ENCODE measurements at places on chromosomes 4 and X. TPM values are rescaled to one million over a fixed set of nuclear protein-coding genes. Genes with fewer than 3 reads are reported as not detected.

The PAGE1 gene
- polyA plus RNA-seq = 0.50 TPM

The HPF1 gene
- polyA plus RNA-seq = 23.0 TPM

- H3K27me3 ChIP-seq = no peaks in the 10 kb centered on the region
- H3K4me1 ChIP-seq = no peaks in the 10 kb centered on the region
- no peak for DNase-seq
- no peaks in the 10 kb centered on the region for H3K36me3 ChIP-seq
- H3K27ac ChIP-seq = no peak overlapping the region
These were observed 121.6 kb upstream of the STK26 start for GRCh38 chrX:131901546-131901945.

- no peaks in the 10 kb centered on the region for H3K27me3 ChIP-seq
- no peak overlapping the region for H3K27ac ChIP-seq
- no peaks in the 10 kb centered on the region for H3K36me3 ChIP-seq
- H3K4me1 ChIP-seq = no peaks in the 10 kb centered on the region
- DNase-seq = no peak
- no peak overlapping the region for H3K4me3 ChIP-seq
These were observed 139.6 kb downstream of the AMMECR1 start for GRCh38 chrX:110178179-110178865.

- H3K27me3 ChIP-seq = no peaks in the 10 kb centered on the region
- H3K27ac ChIP-seq = no peak overlapping the region
- no peak overlapping the region for H3K4me3 ChIP-seq
- DNase-seq = no peak
These were observed 96.0 kb downstream of the ADGRL3 start for GRCh38 chr4:61296144-61296543.

DNA sequence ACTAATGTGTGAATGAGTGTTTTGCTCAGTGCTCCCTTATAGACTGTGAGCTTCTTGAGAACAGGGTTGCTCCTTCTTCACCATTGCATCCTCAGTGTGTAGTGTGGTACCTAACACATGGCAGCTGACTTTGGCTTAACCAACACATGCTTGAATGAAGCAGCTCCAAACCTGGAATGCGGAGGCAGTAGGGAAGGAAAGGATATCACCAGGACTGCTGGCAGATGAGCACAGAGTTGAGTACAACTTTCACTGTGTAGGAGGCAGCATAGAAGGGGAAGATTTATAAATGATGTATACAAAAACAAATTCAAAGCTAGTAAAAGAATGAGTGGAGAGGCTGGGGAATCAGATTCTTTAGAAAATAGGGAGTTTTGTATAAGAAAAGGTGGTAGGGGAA, 174.3 kb downstream of the SLIT2 start:
- no peak overlapping the region for H3K27ac ChIP-seq
- H3K4me1 ChIP-seq = no peaks in the 10 kb centered on the region
- H3K4me3 ChIP-seq = no peak overlapping the region
- H3K27me3 ChIP-seq = no peaks in the 10 kb centered on the region
- H3K36me3 ChIP-seq = no peaks in the 10 kb centered on the region

DNA sequence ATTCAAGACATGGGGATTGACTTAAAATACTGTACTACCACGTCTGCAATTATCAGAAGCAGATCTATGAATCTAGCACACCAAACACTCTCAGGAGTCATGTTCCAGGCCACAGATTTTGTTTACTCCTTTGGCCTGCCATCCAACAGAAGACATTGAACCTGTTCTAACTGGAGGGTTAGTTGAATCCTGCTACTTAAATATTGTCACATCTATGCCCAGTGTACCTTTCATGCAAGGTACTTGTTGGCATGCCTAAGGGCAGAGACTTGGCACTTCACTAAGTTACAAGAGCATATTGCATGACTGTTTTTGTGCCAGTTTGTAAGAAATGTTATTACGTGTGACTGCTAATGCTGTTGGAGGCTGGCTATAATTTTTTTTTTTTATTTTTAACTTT, 126.9 kb upstream of the BCOR start:
- no peaks in the 10 kb centered on the region for H3K4me1 ChIP-seq
- no peak overlapping the region for H3K4me3 ChIP-seq
- no peaks in the 10 kb centered on the region for H3K36me3 ChIP-seq
- no peaks in the 10 kb centered on the region for H3K27me3 ChIP-seq
- DNase-seq = no peak
- no peak overlapping the region for H3K27ac ChIP-seq
